ENCODE measurements at places on chromosomes 12 and 14. TPM values are rescaled to one million over a fixed set of nuclear protein-coding genes. Genes with fewer than 3 reads are reported as not detected.

DNA sequence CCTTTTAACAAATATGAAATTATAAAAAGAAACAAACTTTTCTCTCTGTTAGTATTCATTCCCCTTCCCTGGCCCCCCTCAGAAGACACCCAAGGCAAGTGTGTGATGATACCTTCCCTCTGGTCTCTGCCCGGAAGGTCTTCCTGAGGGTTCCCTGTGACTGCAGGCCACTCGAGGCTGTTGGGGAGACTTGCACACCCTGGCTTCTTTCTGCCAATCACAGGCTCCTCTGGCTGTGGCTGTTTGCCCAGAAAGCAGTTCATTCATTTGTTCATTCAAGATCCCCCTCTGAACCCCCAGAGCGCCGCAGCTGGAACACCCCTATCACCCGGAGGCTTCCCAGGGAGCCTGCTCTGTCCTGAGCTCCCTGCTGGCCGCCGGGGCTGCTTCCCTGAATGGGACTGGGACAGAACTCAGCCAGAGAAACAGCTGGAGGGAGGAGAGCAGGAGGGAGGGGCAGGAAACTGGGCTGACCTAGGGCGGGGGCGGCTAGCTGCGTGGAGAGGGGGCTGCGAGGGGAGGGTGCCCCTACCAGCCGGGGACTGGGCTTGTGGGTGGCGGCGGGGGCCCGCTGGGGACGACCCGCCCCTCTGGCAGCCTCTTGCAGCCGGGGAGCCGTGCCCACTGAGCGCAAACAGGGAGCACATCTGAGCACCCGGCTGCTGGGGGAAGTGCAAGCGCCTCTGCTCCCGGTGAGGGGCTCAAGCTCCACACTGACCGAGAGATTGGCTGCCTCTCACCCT, at the start of gene CMKLR1:
TSS of gene CMKLR1 (minus strand) at position 397 of the 743 bp plus-strand sequence. CDS start 45,720 bp downstream, outside the sequence.
- peak within 1 kb of the TSS; percentile 13 for H3K27ac ChIP-seq
- H3K36me3 ChIP-seq = no peaks in the 10 kb centered on the region
- no peaks in the 10 kb centered on the region for H3K27me3 ChIP-seq
- H3K4me1 ChIP-seq = peaks cover 8% of the 10 kb centered on the region
- no peak for DNase-seq

The FAM181A gene
- not detected for total RNA-seq

The LRTM2 gene
- not detected for total RNA-seq

DNA sequence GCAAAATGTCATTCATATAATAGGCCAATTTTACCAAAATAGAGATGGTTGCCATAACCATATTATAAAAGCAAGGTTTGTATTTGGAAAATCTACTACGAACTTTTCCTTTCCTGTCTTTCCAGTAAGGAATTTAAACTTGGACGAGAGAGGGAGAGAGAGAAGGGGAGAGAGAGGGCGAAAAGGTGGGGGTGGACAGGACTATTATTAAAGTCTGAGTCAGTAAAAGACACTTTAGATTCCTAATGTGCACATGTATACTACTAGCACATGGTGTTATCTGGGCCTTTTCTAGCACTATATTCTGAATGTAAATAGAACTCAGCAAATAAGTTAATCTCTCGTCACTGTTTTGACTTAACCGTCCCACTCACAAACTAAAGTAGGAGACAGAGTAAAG, 30.4 kb upstream of the FBLN5 start:
- H3K27me3 ChIP-seq = no peaks in the 10 kb centered on the region
- H3K27ac ChIP-seq = no peak overlapping the region
- H3K4me3 ChIP-seq = no peak overlapping the region
- DNase-seq = no peak

DNA sequence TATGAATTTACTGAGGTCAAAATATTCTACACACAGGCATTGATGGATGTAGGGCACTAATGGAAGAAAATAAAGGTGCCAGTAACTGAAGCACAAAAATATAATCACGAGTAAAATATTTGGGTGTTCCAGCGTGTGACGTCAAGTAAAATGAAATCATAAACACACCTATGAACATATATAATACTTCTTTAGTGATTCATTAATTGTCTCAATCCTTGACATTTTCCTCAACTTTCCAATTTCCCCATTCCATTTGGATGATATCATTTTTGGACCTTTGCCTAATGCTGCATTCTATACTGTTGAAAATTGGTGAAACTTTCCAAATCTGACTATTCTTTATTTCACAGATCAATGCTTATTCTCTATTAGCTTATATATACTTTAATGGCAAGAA, 649.3 kb downstream of the GALC start:
- H3K27ac ChIP-seq = no peak overlapping the region
- H3K4me1 ChIP-seq = no peaks in the 10 kb centered on the region
- H3K27me3 ChIP-seq = no peaks in the 10 kb centered on the region
- no peaks in the 10 kb centered on the region for H3K36me3 ChIP-seq

The PLEKHD1 gene
- total RNA-seq = not detected

DNA sequence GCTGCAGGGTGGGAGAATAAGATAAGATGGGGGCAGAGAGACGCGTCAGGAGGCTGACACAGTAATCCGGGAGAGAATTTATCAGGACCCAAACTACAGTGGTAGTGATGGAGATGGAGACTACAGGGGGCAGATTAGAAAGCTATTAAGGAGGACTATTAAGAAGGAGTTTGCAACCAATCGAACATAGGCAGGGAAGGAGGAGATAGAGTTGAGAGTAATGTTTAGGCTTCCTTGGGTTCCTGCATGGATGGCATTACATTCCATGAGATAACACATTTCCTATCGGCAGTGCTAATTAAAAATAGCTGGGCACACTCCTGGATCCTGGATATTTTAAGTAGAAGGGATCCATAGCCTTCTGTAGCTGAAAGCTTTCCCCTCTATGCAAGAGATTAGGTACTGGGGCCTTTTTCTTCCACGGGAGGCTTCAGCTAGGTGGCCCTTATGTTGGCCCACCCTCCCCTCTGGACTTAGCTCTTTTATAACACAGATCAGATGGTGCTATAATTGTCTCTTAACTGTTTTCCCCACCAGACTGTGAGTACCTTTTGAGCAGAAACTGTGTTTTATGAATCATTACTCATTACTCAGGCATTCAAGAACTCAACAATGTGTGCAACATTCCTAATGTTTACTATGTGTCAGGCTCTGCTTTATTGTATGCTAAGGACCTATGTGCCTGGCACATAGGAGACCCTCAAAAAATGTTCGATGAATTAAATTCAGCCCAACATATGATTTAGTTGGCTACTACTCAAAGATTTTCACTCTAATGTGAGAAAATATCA, 113.0 kb downstream of the RMST start:
- no peak overlapping the region for H3K27ac ChIP-seq
- DNase-seq = no peak
- no peaks in the 10 kb centered on the region for H3K27me3 ChIP-seq

DNA sequence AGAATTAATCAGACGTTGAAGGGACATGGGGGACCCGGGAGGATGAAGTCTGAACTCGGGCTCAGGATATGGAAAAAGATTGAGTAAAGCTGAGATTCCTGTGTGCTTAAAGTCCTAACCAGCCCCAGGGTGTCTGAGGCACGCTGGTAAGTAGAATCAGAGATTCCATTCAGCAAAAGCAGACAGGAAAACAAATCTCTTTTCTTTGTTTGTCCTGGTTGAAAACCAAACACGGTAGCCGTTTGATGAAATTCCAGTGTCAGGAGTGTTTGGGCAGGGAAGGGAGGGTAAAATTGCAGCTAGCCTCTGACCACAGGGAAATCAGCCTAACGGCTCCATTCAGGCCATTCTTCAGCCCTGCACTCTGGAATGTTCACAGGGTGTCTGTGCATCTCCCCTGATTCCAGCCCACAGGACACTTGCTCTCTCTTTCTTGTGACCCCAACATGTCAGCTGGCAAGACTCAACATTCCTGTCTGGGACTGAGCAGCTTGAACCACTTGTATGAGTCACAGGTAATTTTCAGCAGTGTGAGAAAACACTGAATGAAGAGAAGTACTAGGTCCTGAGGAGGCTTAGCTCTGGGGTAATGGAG, 31.0 kb downstream of the NINJ2 start:
- no peak overlapping the region for H3K4me3 ChIP-seq
- no peaks in the 10 kb centered on the region for H3K27me3 ChIP-seq
- no peak for DNase-seq
- H3K4me1 ChIP-seq = peaks cover 33% of the 10 kb centered on the region
- H3K27ac ChIP-seq = peak overlapping the region; percentile 74
- no peaks in the 10 kb centered on the region for H3K36me3 ChIP-seq

DNA sequence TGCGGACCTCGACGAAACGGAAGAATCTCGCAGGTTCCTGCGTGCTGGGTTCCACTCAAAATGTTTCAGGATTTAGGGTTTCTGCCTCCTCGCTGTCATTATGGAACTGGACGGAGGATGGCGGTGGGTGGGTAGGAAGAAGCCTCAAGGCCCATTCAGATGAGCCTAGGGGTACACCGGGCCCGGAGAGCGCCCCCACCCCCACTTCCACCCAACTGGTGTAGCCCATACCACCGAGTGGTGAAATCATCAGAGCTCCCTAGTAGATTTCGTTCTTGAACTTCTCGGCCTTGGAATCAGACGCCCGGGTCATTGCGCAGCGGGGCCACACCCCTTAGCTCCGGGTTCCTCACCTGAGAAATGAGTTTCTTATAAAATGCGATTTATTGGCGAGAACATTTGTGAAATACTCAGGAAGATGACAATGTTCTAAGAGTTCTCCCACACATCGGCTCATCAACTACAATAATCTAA, 13.3 kb upstream of the TBX3 start:
- no peak for DNase-seq
- H3K4me1 ChIP-seq = peaks cover 32% of the 10 kb centered on the region
- no peaks in the 10 kb centered on the region for H3K27me3 ChIP-seq
- no peaks in the 10 kb centered on the region for H3K36me3 ChIP-seq

- no peak overlapping the region for H3K27ac ChIP-seq
- H3K36me3 ChIP-seq = peaks cover 2% of the 10 kb centered on the region
- H3K4me1 ChIP-seq = peaks cover 29% of the 10 kb centered on the region
- peak; percentile 58 for DNase-seq
- no peaks in the 10 kb centered on the region for H3K27me3 ChIP-seq
These were observed 23.9 kb downstream of the NID2 start for GRCh38 chr14:52044791-52045522.

The GRIN2B gene
- 0.49 TPM for total RNA-seq

The JDP2 gene
- 66.5 TPM for total RNA-seq

DNA sequence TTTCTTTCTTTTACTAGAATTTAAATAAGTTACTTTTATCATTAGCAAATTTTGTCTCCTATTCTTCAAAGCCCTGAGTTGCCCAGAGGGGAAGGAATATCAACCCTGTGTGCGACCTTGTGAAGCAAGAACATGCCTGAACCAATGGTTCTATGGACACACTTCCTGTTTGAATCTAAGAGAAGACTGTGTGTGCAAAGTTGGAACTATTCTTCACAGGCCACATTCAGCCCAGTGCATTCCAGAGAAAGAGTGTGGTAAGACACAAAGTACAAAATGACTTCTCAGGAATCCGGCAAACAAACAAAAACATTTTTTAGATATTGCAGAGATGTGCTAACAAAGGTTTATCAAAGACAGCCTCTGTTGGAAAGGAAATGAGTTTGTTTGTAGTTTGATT, 90.8 kb upstream of the PTPRQ start:
- DNase-seq = no peak
- H3K36me3 ChIP-seq = no peaks in the 10 kb centered on the region
- H3K4me1 ChIP-seq = no peaks in the 10 kb centered on the region
- no peak overlapping the region for H3K27ac ChIP-seq
- no peaks in the 10 kb centered on the region for H3K27me3 ChIP-seq

The KRT6B gene
- 184 TPM for total RNA-seq

GRCh38 chr12:102232446-102232845, 34.8 kb upstream of the PMCH start:
- DNase-seq = no peak
- no peaks in the 10 kb centered on the region for H3K27me3 ChIP-seq
- H3K36me3 ChIP-seq = no peaks in the 10 kb centered on the region

GRCh38 chr12:47165934-47166333, 86.2 kb upstream of the AMIGO2 start:
- no peaks in the 10 kb centered on the region for H3K27me3 ChIP-seq
- no peak for DNase-seq
- no peaks in the 10 kb centered on the region for H3K36me3 ChIP-seq
- no peaks in the 10 kb centered on the region for H3K4me1 ChIP-seq
- H3K4me3 ChIP-seq = no peak overlapping the region
